Amniotic stem cell (primary cell): ENCODE measurements at places on chromosomes 3 and 15.

GRCh38 chr3:4409971-4410573 is 57.0 kb downstream of the SUMF1 start:
- DNase-seq = no peak

- no peak for DNase-seq
These were observed 1.0 kb downstream of the CPNE9 start for GRCh38 chr3:9704347-9705322.

DNA sequence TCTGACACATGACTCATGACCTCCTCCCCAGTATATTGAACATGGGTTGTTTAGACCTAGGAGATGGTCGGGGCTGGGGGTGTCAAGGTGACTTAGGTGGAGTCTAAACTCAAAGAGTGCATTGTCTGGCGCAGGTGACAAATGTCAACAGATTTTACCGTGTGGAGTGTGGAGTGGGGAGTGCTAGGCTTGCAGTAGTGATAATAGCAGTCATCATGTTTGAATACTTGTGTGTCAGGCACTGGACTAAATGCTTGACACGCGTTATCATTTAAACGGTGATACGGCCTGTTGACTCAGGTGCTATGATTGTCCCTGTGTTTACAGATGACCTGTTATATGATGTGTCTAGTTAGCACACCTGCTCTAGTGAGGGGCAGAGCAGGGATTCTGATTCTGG is 30.8 kb downstream of the MUC20 start:
- no peak for DNase-seq

DNA sequence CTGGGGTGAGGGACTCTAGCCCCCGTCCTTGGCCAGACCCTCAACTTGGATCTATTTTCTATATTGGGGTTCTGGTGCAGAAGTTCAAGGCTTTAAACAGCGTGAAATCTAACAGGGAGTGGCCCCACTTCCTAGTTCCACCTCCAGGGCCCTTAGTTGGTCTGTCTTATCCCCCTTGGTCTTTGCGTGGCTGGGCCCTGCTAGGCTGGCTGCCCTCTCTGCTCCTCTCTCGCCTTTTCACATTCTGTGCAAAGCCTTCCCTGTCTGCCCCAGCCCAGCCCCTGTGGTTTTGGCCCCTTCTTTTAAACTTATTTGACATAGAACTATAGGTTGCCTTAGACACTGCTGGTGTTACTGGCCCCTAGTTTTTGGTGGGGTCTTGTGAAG is 5.6 kb downstream of the PPCDC start:
- DNase-seq = no peak

- no peak for DNase-seq
These were observed 35.5 kb downstream of the IL5RA start for GRCh38 chr3:3074551-3075257.

- DNase-seq = no peak
These were observed 32.1 kb upstream of the THRB start for GRCh38 chr3:24526640-24527212.

GRCh38 chr3:12135029-12135657 is 23.6 kb downstream of the TIMP4 start:
- DNase-seq = no peak

DNA sequence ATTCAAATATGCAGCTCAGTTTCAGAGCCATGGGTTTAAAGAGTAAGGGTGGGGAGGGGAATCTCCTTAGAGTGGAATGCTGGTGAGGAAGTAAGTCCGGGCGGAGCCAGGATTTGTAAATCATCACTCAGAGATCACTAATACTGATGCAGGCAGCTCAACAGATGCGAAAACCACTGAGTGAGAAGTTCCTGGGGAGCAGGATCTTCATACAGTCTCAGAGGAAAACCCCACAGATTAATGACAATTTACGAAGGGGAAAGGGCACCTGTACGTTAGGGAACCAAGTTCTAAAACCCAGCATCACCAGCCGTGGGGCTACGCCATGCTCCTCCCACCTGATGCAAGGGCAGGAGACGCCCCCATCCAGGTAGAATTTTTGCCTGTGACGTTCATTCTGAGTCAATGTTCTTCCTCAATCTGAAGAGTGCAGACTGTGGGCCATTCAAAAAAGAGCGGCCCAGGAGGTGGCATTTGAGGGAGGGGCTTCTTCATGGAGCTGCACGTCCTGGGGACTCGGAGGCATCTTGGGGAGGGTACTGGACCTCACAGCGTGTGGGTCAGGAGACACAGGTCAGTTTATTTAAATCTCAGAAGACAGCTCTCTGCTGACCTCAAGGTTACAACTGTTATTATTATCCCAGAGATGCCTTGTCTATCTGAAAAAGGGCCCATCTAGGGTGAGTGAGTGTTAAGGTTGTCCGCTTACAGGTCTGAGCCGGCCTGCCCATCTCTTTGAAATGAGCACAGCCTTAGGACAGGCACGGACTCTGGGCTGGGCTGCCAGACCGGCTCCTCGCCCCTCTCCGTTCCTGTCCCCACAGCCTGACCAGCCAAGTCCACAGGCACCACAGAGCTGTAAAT is 228.0 kb downstream of the XXYLT1 start:
- DNase-seq = no peak

GRCh38 chr15:71279757-71280141 is 164.5 kb downstream of the THSD4 start:
- DNase-seq = no peak

GRCh38 chr3:16456784-16457415 is 56.6 kb downstream of the RFTN1 start:
- no peak for DNase-seq

GRCh38 chr15:31169558-31169957 is 68.0 kb upstream of the TRPM1 start:
- DNase-seq = no peak

- DNase-seq = no peak
These were observed 2.1 kb upstream of the RFT1 start for GRCh38 chr3:53132347-53132746.

DNA sequence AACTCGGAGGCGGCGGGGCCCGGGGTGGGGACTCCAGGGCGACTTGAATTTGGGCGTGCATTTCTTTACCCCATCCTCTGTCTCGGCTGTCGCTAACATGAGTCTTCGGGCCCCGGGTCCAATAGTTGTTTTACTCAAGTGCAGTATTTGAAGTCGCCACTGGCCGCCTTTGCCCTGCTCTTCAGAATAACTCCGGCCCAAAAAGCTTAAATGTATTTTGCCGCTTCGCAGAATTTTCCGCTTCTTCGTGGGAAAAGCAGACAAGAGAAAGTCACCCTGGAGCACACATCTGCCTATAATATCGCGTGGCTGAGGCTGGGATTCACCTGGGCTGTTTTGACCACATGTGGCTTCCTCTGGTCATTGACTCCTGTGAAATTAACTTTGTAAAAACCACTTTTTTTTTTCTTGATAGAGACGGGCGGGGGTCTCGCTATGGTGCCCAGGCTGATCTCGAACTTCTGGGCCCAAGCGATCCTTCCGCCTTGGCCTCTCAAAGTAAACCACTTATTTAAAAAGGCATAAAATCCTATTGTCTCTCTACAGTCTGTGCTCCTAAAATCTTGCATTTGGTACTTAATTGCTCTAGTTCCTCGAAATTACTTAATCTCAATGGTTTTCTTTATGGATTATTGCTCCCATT is 676 bp downstream of the CNOT10 start:
- no peak for DNase-seq

- DNase-seq = no peak
These were observed 306.8 kb downstream of the TUSC7 start for GRCh38 chr3:117016378-117016777.
